Neural progenitor cell (in vitro differentiated cells): ENCODE measurements at places on chromosomes 6 and 20.

- no peak for DNase-seq
Measured at GRCh38 chr6:112626468-112627082, 279.4 kb downstream of the RFPL4B start.

DNA sequence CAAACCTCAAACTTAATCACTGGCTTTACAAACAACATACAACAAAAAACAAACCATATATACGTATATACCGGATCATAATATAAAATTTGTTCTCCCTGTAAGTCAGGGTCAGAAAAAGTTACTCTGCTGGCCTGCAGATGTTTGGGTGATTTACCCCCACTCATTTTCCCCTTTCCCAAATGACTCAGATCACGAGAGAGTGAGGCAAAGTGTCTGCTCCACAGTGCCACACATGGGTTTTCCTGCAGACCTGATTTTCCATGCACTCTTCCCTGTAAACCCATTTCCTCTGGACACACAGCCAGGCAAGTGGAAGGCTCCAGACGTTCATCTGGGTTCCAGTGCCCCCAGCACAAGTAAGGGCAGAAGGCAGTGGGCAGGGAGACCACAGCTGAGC lies 23.5 kb downstream of the GFOD1 start:
- DNase-seq, result no peak

GRCh38 chr6:42729731-42730130 lies 7.3 kb upstream of the PRPH2 start:
- DNase-seq, result no peak

DNA sequence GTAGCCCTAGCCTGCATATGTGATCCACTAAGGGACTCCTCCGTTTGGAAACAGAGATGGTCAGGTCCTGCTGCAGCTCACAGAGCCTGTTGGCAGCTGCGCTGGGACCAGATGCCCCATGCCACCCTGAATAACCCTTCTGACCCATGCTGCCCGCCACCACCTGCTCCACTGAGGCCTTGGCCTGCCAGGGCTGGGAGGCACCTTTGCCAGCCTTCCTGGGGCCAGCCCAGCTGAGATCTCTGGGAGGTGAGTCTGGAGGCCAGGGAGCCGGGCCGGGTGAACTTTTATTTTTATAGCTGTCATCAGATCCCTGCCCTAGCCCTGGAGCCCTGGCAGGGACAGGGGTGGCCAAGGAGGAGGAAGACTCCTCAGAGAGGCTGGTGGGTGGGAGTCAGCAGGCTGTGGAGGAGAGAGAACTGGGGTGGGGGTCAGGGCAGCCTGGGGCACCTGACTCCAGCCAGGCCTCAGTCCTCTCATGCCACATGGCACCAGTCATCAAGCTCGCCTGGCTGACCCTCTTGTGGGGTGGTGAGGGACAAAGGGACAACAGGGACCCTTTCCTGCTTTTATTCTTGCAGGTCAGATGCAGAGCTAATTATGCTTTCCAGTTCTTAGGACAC lies 10.0 kb downstream of the CEBPB start:
- no peak for DNase-seq

DNA sequence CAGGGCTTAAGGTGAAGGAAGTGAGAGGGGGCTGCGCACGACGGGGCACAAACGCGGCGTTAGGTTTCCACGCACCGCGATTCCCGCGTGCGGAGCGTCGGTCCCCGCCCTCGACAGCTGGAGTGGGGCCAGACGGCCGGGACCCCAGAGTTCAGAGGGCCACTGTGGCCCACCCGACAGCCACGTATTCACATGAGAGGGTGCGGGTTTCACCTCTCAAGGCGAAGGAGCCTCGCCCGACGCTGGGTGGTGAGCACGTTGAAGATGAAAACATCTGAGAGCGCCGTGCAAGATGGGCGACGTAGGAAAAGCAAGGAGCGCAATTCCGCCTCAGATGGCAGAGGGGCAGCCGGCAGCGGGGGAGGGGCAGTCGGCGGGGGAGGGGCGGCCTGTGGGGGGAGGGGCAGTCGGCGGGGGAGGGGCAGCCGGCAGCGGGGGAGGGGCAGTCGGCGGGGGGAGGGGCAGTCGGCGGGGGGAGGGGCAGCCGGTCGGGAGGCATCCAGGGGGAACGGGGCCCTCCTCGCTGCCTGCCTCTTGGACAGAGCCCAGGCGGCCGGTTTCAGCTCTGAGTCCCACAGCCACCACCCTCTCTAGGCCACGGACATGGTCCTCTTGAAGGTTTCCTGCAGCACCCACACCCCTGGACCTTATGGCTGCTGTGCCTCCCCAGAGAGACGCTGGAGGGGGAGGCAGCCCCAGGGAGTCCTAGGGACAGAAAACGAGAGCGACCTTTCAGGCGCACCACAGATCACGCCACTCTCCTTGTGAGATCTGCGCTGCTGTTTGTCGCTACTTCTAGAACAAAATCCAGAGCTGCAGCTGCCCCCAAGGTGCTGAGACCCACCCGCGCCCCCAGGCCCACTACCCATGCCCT lies 113.7 kb downstream of the DLL1 start:
- DNase-seq, result no peak
